Brain pericyte (primary cell): ENCODE measurements at places on chromosomes 2 and 18.

DNA sequence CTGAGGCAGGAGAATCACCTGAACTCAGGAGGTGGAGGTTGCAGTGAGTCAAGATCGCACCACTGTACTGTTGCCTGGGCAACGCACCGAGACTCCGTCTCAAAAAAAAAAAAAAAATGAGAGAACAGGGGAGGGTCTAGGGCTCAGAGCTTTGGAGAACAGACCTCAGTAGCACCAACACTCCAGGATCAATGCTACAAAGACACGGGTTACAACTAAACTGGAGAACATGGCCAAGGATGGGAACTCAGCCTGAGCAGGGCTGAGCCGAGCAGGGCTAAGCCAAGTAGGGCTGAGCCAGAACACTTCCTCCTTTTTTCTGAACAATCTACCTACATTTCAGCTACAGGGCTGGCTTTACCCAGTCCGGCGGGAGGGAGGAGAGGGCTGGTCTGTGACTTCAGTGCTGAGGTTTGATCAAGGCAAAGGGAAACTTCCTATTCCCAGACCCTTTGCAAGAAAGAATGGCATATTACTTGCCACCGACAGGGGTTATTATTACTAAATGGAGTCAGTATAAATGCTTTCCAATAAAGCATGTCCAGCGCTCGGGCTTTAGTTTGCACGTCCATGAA, 2.9 kb upstream of the CASP8 start:
- no peak for DNase-seq

DNA sequence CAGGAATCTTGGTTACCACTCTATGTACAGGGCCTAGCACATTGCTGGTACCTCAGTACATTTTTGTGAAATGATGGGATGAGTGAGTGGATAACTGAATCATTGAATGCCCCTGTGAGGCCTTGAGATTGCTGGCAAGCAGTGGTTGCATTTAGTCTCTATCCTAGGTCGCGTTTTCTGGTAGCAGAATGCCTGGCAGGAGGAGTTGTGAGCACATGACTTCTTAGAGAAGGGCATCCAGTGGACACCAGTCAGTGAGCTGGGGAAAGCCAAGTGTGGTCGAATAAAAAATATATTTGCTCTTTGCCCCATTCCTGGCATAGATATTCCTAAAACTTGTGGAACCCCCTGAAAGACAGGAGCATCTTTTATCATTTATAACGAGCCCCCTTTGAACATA, 61.8 kb upstream of the SMAD2 start:
- no peak for DNase-seq

DNA sequence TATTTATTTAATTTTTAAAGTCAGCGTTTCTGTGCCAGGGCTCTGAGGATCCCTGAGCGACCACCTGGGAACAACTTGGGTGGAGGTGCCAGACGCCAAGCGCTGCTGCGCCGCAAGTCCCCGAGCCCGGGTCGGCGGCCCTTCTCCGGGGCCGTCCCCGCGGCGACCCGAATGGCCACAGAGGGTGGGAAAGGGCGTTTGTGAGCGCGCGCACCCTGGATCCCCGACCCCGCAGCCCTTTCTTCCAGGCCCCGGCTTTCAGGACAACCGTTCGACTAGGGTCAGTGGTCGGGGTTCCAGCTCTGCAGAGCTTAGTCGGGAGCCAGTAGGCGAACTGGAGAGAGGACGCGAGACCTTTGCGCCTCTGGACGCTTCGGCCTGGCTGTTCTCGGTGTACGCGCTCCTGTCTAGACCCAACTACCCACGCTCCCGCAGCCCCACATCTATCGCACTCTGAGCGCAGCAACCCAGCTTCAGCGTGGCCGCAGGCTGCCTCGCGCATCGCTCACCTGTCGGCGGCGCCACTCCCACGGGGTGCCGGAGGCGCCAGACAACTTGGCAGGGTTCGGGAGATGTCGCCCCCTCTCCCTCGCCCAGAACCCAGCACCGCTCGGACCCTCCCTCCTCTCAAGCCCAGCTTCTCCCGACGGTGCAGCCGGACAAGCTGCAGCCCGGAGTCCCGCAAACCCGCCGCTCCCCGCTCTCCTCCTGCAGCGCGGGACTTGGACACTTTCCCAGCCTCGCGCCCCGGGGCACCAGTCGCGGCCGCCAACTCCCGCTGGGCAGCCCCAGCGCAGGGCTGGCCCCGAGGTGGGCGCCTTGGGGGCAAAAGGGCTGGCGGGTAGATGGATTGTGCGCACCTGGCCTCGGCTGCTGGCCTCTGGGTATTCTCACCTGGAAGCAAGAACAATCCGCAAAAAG, 758 bp downstream of the LYPD1 start:
- DNase-seq: no peak

- no peak for DNase-seq
Measured at GRCh38 chr18:37673671-37674070, 108.1 kb upstream of the CELF4 start.

GRCh38 chr18:76923485-76924085, 101.2 kb downstream of the ZNF236 start:
- no peak for DNase-seq

DNA sequence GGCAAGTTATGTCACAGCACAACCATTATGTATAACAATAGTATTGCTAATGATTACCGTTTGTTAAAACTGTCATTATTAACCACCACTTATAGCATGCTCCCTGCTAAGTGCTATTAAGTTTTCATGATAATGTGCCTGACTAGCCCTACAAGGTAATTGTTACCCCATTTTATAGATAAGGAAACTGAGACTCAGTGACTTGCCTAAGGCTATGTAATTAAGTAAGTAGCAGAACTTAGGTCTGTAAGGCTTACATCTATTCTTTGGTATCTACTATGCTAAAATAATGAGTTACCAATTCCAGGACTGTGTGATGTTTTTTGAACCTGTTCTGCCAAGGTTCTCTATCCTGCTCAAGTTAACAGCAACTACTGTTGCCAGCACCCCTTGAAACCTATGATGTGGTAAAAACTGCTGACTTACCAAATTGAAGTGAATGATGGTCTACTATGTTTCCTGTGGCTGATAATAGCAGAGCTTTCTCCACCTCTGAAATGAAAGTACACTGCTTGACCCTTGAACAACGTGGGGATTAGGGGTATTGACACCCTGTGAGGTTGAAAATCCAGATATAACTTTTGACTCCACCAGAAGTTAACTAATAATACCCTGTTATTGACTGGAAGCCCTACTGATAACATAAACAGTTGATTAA, 18.2 kb downstream of the ACVR2A start:
- no peak for DNase-seq

DNA sequence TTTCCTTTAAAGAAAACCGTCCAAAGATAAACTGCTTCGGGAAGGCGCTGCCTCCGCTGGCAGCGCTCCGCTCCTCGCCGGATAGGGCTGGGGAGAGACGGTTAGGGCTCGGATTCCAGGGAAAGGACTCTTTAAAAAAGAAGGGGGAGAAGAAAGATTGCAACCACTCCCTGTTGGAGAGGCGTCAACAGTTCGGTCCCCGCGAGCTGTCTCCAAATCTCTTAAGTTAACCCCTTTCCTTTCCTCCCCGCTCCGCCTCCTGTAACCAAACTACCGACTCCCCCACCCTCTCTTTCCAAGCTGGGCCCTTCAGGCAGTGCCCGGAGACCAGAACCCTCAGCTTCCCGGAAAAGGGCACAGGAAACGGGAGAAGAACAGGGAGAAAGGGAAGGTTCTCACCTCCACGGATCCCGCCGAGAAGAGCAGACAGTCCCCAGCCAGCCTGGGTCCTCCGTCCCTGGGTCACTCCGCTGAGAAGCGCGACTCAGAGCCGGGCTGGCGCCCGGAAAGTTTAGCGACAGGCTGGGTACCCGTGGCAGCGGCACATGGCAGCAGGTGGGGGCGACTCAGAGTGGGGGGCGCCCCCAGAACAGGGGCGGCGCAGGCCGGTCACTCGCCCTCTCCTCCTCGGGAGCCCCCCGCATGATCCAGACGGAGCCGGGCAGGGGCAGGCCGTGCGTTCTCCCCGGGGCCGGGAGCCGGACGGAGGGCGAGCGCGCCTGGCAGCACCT, 675 bp downstream of the FZD5 start:
- DNase-seq: no peak
